ENCODE measurements at places on chromosomes 12 and 14.

- no peak for DNase-seq
Measured at GRCh38 chr14:102317564-102318248, 1.8 kb upstream of the ZNF839 start.

DNA sequence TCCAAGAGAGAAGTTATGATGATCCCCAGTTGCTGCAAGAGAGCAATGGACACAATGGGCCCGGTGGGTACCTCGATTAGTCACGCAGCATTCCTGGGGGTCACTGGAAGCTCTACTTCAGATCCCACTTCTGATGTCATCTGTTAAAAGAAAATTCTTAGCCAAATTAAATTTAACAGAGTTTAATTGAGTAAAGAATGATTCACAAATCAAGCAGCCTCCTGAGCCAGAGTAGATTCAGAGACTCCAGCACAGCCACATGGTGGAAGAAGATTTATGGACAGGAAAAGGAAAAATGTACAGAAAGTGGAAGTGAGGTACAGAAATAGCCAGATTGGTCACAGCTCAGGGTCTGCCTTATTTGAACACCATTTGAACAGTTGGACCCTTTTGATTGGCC is 107.5 kb downstream of the SPTSSA start:
- DNase-seq = no peak

DNA sequence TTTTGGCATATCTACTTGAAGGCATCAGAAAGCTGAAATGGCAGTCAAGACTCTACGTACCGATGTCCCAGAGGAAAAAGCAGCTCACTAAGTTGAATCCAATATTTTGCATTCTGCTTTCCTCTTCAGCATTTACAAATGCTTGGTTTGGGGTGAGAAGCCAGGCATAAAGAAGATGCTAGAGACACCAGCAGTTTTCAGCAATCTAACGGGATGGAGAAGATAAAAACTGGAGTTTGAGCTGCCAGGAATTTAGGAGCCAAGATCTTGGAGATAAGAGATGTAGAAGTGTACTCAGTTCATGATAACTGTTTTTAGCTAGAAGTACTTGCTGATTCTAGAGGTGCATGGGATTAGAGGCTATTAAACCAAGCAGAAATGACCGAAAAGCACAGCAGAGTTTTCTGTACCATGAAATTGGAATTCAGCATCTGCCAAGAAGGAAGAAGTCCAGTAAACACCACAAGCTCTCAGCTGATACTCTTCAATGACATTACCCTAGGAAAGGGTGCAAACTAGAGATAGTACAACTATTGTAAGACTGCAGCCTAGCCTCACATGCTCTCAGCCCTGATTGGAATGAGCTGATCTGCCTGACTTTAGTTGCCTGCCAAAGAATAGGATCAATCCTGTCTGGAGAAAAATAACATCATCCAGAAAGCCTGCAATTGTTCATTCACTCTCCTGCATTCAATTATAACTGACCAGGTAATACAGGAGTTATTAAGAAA is 7.4 kb upstream of the ALDH1L2 start:
- DNase-seq = no peak

- DNase-seq = peak; percentile 65
Measured at GRCh38 chr12:18165422-18165871, 75.5 kb upstream of the RERGL start.

- DNase-seq = no peak
Measured at GRCh38 chr12:69015831-69016230, 82.9 kb upstream of the CPM start.

GRCh38 chr14:25607192-25607591 is 557.2 kb upstream of the STXBP6 start:
- DNase-seq = no peak

- DNase-seq = no peak
Measured at GRCh38 chr12:110885152-110885840, 35.1 kb downstream of the MYL2 start.
